Vagina (tissue), 2 donors: ENCODE measurements at places on chromosomes 13 and 19. TPM values are rescaled to one million over a fixed set of nuclear protein-coding genes. Genes with fewer than 3 reads are reported as not detected.

SMIM44 gene
- not detected for total RNA-seq

- no peak for DNase-seq
Measured at GRCh38 chr13:83281654-83282053, 600.6 kb downstream of the SLITRK1 start.

- DNase-seq = no peak
Measured at GRCh38 chr19:9793071-9793591, 24.6 kb upstream of the ZNF846 start.

DNA sequence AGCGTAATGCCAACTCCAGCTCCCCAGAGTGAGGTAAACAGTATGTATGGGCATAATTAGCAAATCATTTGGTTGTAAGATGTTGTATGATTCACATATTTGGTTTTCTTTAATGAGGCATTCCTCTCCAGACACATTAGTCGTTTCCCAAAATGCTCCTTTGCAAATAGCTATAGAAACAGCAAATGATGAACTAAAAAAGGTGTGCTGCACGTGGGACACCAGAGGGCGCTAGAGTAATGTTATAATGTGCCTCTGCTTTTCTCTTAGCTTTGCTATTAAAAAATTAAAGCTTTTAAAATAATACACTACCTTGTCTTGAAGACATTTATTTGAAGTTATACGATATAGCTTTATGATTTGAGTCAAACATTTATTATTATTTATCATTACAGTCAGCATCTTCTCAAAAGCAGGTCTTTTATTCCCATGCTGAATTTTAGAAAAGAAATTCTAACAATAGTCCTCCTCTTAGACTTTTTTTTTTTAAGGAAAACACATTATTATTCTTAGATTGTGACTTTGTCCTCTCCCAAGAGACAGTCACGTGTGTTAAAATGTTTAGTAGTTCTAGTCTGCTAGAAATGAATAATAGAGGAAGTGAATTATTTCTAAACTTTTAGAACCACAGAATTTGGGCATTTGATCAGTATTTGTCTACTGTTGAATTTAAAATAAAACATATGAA is 121.6 kb upstream of the FRY start:
- no peak for DNase-seq

- DNase-seq = no peak
Measured at GRCh38 chr13:79392882-79393563, 13.0 kb downstream of the RBM26 start.
